ENCODE measurements at places on chromosomes 11 and 22.

GRCh38 chr11:43736502-43737200 lies 56.1 kb downstream of the HSD17B12 start:
- peak; percentile 29 for DNase-seq

DNA sequence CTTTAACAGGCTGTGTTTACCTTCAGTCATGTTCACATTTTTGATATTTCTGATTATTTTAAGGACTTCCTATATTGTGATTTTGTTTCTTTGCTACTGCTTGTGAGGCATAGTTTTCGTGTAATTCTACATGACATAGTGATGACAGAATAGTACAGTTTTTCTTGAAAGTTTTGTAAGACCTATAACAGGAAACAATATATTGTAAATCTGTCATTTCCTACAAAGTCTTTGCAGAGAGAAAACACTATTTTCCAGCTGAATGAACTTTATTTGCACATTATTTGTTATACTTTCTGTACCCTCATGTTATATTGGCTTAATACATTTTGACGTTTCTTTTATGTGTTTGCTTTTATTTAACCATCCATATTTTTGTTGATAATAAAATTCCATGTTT lies 191.1 kb downstream of the TMEM135 start:
- no peak for DNase-seq

- no peak for DNase-seq
These were observed 2.0 kb downstream of the RIC8A start for GRCh38 chr11:209275-210121.

GRCh38 chr22:38734421-38735100 lies 21.2 kb downstream of the SUN2 start:
- no peak for DNase-seq

DNA sequence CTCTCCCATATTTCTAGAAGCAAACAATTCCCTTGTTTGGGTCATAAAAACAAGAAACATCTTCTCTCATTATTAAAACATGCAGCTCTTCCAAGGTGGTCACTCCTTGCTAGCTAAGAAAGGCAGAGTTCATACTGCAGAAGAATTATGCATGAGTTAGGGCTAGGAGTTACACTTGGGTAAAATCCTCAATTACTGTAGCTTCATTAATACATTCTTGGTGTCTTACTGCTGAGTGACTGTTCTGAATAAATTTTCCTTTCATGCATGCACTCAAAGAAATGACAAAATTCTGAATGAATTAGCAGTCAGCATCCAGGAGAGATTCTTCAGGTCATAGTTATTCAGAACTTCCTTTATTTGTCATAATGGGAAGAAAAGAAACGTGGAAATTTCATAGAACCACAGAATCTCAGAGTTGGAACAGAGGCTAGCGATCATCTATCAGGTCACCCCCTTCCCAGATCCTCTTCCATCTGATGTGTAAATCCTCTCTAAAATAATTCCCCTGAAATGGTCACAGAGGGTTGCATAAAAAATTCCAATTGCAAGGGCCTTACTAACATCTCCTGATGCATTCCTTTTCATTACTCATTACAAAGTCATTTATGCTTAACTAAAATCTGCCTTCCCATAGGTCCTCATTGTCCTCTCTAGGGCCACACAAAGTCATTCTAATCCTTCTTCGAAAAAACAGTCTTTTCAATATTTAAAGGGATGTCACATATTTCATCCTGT lies 771.5 kb downstream of the DLG2 start:
- peak; percentile 46 for DNase-seq

DNA sequence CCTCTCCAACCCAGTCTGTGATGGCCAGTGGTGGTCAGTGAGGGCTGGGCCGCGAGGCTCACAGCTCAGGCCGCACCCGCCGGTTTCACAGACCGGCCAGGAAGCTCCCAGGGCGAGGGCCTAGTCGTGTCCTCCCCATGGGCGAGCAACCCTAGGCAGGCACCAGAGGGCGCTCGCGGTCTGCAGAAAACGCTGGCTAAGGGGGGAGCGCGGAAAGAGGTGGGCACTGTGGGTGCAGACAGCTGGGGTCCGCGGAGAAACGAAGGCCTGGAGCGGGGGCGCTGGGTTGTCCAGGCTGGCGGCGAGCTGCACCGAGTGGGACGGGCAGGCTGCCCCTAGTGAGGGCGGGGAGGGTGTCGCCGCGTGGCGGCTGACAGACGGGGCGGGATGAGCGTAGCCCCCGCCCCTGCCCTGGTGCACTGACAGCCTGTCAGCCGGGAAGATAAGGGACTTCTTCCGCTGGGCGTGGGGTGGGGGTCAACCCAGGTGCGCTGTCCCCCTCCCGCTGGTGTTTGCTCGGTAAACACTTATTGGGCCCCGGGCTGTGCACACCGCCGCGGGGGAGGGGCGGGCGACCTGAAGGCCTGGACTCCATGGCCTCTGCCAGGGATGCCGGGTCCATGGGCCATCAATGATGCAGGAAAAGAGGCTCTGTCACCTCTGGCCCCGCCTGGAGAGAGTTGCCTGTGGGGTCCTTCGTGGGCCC lies 7.5 kb downstream of the GP1BB start:
- DNase-seq: peak; percentile 93

GRCh38 chr22:29727131-29727523 lies 7.3 kb downstream of the CABP7 start:
- DNase-seq: peak; percentile 73

DNA sequence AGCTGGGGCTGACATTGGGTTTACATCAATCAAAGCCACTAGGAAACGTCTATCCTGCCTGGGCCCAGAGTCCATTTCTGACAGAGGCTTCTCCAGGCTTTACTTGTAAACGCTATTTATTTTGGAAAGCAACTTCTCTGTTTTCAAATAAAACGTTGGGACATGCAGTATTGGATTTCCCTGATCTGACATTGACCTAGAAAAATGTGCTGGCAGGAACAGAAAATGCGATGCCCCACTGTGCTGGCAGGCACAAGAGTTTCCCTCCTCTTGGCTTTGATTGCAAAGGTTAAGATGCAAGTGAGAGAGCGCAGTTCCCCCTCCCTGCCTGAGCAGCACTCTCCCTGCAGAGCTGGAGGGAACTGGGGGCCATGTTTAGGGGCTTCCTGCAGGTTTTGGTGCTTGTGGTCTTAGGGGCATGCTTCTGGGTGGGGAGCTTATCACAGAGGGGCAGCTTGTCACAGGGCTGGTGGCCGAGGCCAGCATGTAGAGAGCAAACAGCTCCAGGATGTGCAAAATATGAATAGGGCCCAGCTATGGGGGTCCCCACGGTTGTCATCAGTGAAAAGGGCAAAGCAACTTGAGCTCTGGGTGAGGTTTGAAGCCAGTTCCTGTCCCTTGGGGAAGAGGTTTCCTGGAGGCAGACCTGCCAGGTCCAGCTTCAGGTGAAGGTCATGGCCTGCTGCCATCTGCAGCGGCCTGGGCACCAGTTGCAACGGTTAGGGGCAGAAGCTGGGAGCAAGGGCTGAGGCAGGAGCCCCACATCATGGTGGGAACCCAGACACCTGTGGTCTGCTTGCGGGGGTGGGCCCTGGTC lies 42.3 kb upstream of the DKK3 start:
- DNase-seq: no peak

DNA sequence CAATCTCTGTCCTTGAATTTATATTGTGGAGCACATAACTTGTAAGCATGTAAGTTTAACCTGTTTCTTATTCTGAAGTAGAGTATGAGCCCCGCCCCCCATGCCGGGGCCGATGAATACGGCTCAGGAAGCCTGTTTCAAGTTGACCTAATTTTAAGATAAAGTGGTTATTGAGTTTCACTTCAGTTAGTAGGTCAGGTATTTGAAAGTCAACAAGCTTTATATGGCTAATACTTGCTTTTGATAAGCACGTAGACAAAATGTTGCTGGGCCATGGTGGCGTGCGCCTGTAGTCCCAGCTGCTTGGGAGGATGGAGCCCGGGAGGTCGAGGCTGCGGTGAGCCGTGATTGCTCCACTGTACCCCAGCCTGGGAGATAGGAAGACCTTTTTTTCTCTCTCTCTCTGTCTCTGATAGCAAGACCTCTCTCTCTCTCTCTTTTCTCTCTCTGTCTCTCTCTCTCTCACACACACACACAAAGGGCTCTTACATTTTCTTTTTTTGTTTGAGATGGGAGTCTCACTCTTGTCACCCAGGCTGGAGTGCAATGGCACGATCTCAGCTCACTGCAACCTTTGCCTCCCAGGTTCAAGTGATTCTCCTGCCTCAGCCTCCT lies 14.4 kb downstream of the YWHAH start:
- DNase-seq: no peak

DNA sequence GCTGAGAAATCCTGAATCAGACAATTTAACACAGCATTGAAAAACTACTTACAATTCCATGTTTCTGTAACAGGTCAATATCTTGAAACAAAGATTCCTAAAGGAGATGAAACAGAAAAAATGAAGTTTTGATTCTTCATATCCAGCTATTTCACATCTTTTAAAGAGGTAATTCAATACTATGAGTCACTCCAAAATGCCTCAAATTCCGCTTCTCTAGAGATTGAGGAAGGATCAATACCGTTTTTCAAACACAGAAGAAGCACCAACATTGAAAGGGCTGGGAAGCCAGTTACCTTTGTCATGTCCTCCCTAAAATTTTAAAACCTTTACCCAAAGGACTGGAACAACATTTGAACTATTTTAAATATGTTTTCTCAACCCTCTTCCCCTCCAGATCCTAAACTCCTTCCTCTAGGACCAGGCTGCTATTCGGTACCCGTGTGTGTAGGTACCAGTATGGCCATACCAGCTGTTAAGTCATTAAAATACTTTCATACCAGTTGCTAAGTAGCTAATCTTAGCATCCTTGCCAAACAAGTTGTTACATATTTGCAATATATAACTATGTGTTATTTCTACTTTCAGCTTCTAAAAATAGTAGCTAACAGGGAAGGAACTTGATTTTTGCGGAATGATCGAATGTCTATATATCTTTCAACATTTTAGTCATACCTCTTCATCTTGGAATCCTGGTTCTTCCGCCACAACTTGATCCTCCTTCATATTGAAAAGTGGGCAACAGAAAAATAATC lies 2.3 kb downstream of the DMC1 start:
- no peak for DNase-seq

DNA sequence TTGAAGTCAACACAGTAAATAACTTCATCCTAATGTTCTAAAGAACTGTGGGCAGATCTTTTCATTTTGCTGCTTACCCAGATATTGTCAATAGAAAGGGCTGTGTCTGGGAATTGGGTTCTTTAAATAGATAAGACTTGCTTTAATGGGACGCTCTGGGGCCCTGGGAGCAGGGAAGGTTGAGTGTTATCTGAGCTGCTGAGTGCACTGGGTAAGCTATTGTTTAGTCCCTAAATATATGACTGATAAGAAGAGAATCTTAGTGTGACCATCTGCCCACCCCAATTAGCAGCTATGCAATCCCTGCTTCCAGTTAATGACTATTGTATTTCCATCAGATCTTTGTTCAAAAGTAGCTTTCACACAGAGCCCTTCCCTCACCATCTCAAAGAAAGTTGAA lies 44.4 kb downstream of the ARHGAP42 start:
- DNase-seq: no peak

DNA sequence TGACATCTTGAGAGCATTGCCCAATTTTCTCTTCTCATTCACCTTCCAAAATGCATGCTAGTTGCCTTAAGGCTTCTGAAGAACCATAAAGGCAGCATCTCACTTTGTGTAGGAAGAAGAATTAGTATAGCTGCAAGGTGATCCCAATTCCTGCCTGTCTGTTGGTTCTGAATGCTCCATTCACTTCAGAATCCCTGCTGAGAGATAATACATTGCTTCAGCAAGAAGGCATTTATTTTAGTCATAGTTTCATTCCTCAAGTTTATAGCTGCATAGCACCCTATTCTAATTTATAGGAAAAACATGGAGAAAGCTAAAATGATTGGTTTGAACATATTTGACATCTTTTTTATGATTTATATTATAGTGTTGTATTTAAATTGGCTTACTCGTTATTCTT lies 181.3 kb downstream of the METTL15 start:
- DNase-seq: no peak

- no peak for DNase-seq
These were observed 4.0 kb upstream of the CYTH4 start for GRCh38 chr22:37278261-37278660.

DNA sequence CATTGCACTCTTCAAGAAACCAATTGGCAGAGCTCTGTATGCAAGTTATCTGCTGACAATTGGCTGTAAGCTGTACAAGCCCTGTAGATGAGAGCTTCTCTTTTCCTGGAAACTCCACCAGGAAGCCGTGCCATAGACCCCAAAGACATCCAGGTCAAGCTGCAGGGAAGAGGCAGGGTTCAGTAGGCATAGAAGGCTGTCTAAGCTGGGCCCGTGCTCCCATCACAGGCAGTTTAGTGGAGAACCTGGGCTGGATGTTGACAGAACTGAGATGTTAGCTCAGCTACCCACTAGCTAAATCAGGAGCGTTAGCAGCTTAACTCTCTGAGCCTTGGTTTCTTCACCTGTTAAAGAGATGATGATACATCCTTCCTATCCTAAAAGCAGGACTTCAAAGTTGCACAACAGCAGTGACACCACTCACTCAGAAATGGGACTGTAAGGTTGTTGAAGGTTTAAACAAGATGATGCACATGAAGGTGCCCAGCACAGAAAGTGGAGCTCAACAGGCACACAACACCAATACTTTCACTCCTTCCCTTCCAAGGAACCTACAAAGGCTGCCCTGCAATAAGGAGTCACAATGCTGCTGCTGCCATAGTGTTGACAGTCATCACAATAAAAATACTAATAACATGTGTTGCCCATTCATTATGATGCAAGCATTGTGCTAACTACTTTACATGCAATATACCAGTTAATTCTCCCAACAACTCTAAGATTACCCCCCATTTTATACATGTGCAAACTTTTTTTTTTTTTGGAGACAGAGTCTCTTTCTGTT lies 115.4 kb downstream of the ZBTB16 start:
- no peak for DNase-seq

GRCh38 chr22:46443850-46444389 lies 93.5 kb downstream of the CELSR1 start:
- no peak for DNase-seq

- peak; percentile 80 for DNase-seq
These were observed 28.7 kb downstream of the CHRDL2 start for GRCh38 chr11:74702383-74703007.

- DNase-seq: peak; percentile 22
These were observed at the start of gene NTM for GRCh38 chr11:131370090-131370751. Gene NTM (plus strand): TSS chr11:131370615.

- peak; percentile 44 for DNase-seq
These were observed 84.2 kb downstream of the CTTN start for GRCh38 chr11:70482529-70482917.

GRCh38 chr11:125284245-125284850 lies 119.8 kb downstream of the PKNOX2 start:
- no peak for DNase-seq
